Dermis blood vessel endothelial cell (primary cell): ENCODE measurements at places on chromosomes 1 and 21. TPM values are rescaled to one million over a fixed set of nuclear protein-coding genes. Genes with fewer than 3 reads are reported as not detected.
A peak's percentile ranks its signal among the peaks of the same experiment; 100 is the strongest.

The LRRC38 gene
- 0.09 and 0.17 TPM in 2 replicates for total RNA-seq

DNA sequence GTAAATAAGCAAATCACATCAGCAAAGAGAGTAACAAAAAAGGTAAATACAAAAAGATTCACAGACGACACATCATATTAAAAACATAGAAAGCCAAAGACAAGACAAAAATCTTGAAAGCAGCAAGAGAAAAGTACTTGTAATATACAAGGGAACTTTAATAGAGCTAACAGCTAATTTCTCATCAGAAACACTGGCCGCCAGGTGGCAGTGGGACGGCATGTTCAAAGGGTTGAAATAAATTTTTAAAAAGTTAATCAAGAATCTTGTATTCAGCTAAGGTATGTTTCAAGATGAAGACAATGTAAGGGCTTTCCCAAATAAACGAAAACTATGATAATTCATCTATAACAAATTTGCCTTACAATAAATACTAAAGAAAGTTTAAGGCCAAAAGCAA, 358.1 kb downstream of the LRRIQ3 start:
- no peak for DNase-seq

DNA sequence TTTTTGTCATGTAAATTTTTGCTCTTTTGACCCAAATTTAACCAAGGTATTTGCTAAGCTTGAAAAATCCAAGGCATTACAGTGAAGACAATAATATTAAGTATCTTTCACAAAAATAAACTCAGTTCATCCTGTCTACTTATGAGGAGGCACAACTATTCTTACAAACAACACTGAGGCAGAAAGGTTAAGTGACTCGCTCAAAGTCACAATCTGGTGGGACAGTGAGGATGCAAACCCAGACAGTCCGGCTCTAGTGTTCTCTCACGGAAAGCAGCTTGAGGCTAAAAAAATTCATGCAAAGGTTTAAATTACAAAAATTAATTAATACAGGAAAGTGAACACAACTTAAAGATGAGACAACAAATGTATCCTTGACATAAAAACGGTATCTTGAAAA, 125.3 kb downstream of the SIPA1L2 start:
- DNase-seq: no peak

DNA sequence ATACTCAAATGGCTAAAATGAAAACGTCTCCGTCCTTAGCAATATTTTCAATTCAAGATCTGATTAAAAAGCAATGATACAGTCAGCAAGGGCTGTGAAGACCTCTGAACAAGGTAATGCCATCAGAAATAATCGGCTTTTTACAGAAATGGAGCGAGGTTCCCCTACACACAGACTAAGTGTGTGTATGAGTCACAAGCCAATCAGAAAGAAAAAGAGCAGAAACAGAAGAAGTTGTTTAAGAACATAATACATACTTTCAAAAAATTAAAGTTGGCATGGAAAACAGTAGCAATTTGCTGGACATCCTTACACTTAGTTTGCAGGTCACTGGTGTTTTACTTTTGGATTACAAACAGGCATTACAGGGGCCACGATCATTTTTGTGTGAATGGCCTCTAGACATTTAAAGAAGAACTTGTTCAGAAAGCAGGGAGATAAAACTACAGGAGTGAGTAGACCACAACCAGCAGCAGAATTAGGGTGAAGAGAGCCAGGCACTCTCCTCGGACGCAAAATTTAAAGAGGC, 350.0 kb upstream of the RUNX1 start:
- no peak for DNase-seq

DNA sequence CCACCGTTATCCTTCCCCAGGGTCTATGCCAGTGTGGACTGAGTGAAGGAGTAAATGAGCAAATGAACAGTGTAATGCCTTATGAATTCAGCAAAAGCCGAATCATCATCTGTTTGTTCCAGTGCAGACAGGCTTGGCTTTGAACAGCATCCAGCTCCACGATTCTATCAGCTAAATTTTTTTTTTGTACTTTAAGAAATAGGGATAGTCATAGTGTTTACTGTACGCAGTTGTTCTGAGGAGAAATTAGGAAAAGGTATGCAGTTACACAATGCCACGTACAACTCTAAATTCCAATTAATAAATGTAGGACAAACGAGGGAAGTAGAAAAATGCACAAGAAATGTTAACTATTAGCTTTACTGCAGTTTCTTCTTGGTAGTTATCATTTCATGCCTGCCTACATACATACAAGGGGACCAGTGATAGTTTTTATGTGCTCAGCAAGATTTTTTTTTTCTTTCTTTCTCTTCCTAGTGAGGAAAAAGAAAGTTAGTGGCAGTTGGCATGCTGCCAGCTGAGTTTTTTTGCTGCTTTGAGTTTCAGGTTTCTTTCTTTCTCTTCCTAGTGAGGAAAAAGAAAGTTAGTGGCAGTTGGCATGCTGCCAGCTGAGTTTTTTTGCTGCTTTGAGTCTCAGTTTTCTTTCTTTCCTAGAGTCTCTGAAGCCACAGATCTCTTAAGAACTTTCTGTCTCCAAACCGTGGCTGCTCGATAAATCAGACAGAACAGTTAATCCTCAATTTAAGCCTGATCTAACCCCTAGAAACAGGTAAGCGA, at the start of gene IFI44L:
Gene IFI44L (plus strand): TSS at position 646 of the 777 bp plus-strand sequence. CDS start 7,468 bp downstream, outside the sequence.
- DNase-seq: peak; percentile 22

DNA sequence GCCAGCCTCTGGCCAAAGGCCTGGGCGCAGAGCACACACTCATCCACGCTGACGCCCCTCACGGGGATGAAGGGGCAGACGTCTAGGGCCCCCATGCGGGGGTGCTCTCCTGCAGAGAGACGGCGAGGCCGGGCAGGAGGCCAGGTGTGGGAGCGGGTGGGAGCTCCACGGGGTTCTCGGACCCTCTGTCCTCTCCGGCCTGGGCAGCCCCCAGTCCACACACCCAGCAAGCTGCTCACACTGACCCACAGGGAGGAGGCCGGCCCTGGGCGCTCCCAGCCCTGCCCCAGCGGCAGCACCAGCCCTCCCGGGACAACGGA, 2.5 kb downstream of the FTCD start:
- DNase-seq: no peak

DNA sequence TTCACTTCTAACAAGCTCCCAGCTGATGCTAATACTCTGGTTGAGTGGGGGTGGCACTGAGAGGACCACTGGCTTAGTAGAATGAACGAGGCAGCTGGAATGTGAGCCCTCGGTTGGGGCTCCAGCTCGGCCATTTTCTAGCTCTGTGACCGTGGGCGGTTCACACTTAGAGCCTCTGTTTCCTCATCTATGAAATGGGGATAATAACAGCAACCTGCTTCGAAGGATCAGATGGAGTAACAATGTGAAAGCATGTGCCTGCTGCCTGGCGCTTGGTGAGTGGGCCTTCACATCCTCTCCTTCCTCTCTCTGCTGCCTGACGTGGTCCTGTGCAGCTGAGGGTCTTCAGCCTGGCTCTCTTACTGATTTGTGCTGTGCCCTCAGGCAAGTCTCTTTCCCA, 20.9 kb upstream of the TTC4 start:
- DNase-seq: no peak

DNA sequence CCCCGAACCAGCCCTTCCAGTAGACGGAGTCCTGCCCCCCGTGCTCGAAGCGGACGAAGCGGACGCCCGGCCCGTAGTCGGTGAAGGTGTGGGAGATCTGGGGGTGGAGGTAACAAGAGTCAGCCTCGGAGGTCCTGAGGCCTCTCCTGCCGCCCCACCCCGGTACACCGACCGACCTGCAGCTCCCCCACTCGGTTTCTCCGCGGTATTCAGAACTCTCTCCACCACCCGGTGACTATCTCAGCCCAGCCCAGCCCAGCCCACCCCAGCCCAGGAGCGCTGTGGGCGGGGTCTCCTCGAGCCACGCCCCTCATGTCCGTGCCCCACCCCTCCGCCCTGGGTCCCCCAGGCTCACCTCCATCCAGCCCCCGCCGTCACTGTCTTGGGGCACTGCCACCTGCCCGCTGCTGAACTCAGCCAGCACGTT, 5.5 kb downstream of the FBXO2 start:
- no peak for DNase-seq

- DNase-seq: no peak
Measured at GRCh38 chr1:10724511-10724910, 71.9 kb downstream of the CASZ1 start.

The NBPF10 gene
- total RNA-seq: 0.28 and 0.34 TPM in 2 replicates

The LENEP gene
- total RNA-seq: not detected in 2 replicates
